NAMALWA (cell line): ENCODE measurements at places on chromosomes 1 and 21.
A peak's percentile ranks its signal among the peaks of the same experiment; 100 is the strongest.

DNA sequence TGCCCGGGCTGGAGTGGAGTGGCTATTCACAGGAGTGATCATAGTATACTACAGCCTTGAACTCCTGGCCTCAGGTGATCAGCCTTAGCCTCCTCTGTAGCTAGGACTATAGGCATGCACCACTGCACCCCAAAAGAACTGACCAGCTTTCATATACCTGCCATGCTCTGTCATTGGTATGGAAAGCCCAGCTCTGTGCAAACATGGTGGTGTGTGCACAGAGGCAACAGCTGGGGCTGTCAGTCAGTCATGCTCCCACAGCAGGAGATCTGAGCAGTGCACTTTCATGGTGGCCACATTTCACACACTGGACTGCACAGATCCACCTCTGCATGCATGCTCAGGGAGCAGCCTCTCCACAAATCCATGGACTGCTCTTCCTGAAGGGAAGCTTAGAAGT is 8.8 kb upstream of the JAK1 start:
- DNase-seq = no peak

DNA sequence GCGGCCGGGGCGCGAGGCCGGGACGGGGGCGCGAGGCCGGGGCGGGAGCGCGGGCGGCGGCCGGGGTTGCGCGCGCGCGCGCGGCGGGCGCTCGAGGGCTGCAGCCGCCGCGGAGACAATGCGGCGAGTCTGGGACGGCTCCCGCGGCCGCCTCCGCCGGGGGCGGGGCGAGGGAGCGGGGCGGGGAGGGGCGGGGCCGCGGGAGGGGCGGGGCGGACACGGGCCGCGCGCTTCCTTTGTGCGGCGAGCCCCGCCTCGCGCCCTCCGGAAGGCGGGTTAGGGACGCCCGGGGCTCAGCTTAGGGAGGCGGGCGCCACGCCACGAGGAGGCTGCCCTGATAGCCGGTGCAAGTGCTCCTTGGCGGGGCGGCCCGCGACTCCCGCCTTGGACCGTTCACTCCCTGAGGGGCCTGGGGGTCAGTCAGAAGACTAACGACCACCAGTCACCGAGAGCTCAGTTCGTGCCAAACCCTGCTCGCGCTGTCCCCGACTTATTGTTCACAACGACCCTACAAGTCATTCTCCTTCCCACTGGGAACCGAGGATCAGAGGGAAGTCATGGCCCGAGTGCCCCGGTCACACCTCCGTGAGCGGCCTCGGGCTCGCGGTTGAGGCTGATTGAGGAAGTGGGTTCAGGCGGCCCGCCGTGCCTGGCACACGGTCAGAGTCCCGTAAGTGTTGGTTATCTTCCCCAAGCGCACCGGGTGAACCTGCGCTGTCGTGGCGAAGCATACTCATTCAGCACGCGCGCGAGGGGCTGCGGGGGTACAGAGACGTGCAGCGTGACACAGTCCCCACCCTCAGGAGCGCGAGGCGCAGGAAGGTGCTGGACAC is 29.1 kb upstream of the A3GALT2 start:
- peak; percentile 86 for DNase-seq

GRCh38 chr1:236716160-236716559 is 29.9 kb downstream of the ACTN2 start:
- DNase-seq = no peak

- DNase-seq = no peak
These were observed 3.6 kb downstream of the GUK1 start for GRCh38 chr1:228143480-228144192.

GRCh38 chr1:155012026-155012546 is 9.5 kb downstream of the ZBTB7B start:
- DNase-seq = no peak

DNA sequence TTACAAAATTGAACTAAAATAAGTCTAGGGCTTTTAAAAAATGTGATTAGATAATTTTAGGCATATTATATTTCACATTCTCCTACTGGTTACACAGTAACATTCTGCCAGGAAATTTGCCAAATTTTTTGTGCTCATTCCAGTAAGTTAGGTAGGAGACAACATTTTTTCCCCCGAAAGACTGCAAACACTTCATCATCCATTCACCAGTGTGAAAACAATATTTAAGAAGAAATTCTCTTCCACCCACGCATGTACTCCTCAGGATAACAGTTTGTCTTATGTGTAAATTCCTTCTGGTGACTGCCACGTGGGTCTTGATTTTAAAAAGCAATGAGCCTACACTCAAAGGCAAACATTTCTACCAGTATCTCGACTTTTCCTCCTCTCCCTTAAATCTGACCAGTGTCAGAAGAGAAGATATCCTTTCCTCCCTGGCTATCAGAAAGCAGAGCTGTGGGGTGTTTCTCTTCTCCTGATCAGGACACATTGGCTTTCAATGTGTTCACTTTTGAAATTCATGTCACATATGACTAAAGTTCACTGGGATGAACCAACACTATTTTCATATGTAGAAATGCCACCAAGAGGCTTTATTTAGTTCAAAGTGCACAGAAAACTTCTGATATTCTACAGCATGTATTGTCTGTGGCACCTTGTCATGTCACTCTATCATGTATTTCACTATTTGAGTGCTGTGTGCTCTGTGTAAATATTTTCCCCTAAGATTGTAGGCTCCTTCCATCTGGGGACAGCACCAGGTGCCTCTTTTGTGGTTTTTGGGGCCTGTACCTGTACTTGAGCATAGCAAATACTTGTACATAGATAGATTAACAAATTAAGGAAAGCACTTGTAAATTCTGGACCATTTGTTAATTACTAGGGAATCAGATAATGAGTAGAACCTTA is 38.6 kb downstream of the LHX9 start:
- no peak for DNase-seq

DNA sequence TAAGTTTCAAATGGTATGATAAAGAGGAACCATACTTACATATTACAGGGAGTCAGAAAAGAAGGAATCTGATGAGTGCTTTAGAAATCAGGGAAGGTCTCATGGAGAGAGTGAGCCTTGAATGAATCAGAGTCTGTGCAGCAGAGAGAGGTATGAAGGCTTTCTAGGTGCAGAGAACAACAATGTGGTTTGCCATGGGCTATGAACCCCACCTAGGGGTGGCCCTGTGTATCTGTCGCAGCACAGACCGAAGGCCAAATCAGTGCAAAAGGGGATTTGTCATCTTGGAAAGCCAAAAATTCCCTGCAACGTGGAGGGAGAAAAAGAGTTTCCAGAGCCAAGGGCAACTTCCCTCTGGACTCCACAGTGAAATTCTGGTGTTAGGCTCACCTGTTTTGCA is 3.5 kb downstream of the PAPPA2 start:
- DNase-seq = peak; percentile 41

GRCh38 chr21:45457832-45458172 is 52.8 kb downstream of the COL18A1 start:
- DNase-seq = no peak

DNA sequence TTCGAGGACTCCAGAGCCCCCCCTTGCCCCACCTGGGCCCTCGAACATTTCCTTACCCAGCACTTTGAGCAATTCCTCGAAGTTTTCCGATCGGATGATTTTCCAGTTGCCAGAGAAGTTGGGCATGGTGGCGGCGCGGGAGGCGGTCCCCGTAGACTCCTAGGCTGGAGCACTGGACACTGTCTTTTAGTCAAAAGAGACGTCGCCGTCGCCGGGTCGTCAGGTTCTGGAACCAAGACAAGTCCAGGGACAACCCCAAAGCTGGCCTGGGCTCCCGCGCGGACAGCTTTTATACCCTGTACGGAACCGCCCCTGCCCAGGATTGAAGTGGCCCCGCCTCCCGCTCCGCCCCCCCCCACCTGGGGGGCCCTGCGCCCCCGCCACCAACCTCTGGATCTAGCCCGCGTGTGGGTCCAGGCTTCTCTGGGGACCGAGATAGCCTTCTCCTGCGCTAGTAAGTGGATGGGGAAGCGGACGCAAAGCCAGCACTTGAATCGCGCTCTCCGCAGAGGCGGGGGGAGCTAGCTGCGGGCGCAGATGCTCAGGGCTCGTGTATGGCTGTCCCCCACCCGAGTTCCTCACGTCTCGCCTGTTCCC is at the start of gene CRABP2:
CRABP2 (minus strand) TSS at position 263 of the 597 bp plus-strand sequence; CDS start at position 126, 137 bp downstream.
- DNase-seq = no peak

- peak; percentile 21 for DNase-seq
These were observed 34.0 kb downstream of the MAP3K7CL start for GRCh38 chr21:29164323-29164942.

GRCh38 chr1:153537376-153537730 is 1.6 kb upstream of the S100A6 start:
- no peak for DNase-seq

DNA sequence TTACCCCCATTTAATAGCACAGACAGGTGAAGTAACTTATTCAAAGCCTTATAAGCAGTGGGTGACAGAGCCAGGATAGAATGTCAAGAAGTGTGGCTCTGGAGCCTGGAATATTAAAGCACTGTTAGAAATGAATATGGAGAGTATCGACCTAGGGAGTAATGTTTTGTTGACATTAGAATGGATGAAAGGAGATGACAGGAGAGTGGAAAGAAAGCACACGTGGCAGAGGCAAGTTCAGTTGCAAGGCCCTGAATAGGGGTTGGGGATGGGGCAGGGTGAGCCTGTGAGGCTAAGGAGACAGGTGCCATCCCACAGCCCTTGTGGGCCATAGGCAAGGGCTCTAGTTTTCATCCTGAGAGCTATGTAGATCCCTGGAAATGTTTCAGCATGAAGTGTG is 125.5 kb upstream of the PLXNA2 start:
- no peak for DNase-seq

DNA sequence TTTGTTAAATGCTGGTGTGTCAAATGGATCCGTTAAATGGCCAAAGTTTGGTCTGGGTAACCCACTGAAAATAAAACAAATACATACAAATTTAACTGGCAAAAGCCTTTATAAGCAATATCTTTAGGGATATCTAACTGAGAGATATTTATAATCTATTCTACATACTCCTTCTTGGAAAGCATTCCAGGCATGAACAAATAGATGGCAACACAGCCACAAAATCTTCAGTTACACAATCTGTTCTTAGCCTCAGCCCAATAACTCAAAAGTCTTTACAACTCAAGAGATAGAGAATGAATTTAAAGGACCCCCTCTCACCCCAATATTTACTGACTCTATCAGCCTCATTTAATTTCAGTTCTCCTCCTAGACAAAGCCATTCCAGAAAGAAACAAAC is 58.7 kb downstream of the NRDC start:
- DNase-seq = no peak

DNA sequence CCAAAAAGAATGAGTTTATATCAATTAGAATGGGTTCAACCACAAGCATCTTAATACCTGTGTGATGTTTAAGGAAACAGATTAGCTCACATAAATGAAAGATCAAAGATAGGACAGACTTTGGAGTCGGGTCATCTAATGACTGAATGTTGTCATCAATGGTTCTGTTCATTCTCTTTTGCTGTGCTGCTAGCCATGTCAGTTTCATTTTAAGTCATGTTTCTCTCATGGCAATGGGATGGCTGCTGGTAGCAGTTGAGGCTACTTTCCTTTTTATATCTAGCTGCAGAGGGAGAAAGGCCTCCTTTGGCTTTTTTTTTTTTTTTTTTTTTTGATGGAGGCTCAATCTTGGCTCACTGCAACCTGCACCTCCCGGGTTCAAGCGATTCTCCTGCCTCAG is 86.9 kb upstream of the SPAG17 start:
- DNase-seq = no peak

DNA sequence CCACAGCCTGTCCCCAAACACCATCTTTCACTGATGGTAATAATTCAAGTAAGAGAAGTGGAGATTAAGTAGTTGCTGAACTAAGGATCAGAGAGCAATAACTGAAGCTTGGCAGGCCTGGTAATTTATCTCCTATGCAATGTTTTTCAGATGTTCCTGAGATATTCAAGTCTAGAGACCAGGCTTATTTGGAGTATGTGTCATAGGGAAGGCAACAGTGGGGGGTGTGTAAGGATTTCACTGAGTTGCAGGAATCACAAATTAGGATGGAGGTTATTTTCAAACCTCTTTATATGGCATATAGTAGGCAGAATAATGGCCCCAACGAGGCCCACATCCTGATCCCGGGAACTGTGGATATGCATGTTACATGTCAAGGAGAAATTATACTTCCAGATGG is 171.7 kb downstream of the KCNJ6 start:
- no peak for DNase-seq

GRCh38 chr1:228036701-228037231 is 30.0 kb downstream of the WNT3A start:
- no peak for DNase-seq

- DNase-seq = no peak
These were observed 4.6 kb upstream of the LHX8 start for GRCh38 chr1:75129660-75129982.

- DNase-seq = no peak
These were observed 25.0 kb upstream of the UAP1 start for GRCh38 chr1:162536511-162536910.

- DNase-seq = no peak
These were observed 50.7 kb downstream of the MAB21L3 start for GRCh38 chr1:116161877-116162390.

GRCh38 chr1:150235294-150235851 is 539 bp downstream of the ANP32E start:
- peak; percentile 62 for DNase-seq

GRCh38 chr1:26234644-26235370 is 807 bp downstream of the CEP85 start:
- peak; percentile 60 for DNase-seq

- DNase-seq = no peak
These were observed 4.3 kb downstream of the RAB25 start for GRCh38 chr1:156065212-156065611.

DNA sequence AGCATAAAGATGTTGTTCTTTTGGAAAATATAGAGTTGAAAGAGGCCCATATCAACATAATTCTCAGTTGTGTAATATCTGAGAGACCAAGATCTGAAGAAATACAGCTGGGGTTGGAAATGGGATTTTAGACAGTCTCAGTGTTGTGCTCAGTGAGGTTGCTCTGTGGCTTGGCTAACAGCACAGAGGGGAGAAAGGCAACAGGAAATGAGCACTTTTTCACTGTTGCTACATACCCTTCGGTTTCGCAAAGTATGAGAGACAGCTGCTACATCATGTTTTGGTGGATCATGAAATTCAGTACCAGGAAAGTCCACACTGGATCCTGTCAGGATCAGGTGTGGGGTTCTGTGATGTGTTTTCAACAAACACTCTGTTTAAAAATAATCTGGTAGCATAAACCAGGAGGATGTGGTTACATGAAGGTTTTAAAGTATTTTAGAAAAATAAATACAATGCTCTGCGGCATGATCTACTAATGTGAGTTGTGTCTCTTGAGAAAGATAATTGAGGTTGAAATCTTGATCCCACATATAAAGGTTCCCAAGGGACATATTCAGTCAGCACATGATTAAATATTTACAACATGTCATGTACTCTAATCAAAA is 7.0 kb upstream of the GPR88 start:
- no peak for DNase-seq

DNA sequence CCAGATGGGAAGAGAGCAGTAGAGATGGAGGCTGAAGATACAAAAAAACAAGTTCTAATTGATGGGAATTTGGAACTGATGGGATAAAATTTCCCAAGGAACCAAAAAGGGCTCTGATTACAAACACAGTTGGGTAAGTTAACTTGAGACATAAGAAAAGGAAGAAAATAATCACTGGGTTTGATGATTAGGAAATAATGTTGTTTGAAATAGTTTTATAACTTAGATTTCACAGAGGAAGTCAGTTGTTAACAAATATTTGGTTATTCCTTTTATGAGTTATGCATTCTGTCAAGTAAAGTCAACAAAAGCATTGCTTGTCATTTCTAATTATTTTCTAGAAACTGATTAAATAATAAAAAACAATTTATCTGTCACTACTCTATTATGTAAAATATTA is 20.4 kb upstream of the SUCO start:
- DNase-seq = no peak

- DNase-seq = no peak
These were observed 48.8 kb downstream of the CACNA1E start for GRCh38 chr1:181531951-181532600.
